ENCODE measurements at places on chromosomes 11 and 22. TPM values are rescaled to one million over a fixed set of nuclear protein-coding genes. Genes with fewer than 3 reads are reported as not detected.

Gene OR8K5
- not detected for total RNA-seq

Gene RIMBP3B
- total RNA-seq, result 0.51 TPM

Gene TTLL1
- 13.0 TPM for total RNA-seq

Gene TRIM49
- not detected for total RNA-seq

Data from endothelial cell (in vitro differentiated cells).